Esophagus squamous epithelium (tissue), 5 donors: ENCODE measurements at places on chromosomes 11 and 22.

GRCh38 chr22:29116397-29117123, 43.7 kb downstream of the KREMEN1 start:
- DNase-seq = no peak

DNA sequence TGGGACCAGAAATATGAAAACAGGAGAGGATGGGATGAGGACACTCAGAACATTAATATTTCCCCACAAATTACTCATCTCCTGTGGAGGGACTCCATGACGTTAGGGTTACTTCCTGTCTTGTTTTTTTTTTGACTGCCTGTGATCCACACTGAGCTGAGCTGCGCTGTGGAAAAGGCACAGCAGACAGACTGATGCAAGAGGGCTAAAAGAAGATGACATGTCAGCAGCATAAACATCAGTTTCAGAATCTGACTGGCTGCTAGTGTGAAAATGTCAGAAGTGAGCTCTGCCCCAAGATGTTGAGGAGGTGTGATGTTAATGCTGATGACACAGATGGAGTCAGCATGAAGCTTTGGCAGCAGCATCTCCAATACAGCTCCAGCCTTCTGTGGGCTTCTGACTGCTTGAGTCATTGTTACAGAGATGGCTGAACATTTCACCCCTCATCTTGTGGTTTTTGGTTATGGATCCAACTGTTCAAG, 286.8 kb downstream of the BLID start:
- DNase-seq = no peak

DNA sequence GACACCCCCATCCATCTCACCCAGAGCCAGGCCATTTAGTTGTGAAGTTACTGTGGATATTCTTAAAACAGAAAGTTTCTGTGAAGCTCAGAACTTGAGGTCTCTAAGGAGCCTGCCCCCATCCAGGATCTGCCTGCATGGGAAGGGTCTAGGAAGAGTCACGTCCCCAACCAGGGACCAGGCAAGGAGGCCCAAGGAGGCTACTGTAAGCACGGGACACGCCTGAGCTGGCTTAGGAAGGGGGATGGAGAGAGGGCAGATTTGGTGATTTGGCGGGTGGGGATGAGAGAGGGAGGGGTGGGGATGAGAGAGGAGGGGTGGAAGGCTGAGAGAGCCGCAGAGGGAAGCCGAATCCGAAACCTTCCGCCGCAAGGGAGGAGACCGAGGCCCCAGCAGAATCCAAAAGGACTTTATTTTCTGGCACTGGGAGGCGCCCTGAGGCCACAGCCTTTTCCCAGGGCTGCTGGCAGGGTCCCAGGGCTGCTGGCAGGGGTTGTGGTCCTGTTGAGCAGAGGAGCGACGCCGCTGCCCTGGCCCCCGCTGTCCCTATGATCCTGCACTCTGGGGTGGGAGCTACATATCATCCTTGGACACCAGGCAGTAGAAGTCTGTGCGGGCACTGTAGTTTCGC, 9.4 kb downstream of the SIGIRR start:
- no peak for DNase-seq

DNA sequence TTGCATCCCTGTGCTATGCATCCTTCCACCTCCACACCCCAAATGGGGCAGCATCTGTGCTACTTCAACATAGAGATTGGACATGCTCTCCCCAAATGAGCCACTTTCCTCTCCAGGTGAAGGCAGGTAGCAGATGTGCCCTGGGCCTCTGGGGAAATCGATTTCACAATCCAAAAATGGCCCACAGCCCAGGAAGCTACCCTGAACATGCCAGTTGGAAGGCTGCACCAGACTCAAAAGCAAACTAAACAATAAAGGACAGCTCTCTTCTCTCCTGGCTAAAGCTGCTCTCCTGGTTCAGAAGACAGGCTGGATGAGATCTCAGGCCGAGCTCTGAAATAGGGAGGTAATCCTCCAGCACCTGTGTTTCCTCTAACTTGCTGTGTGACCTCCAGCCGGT, 19.7 kb downstream of the ISX start:
- no peak for DNase-seq

DNA sequence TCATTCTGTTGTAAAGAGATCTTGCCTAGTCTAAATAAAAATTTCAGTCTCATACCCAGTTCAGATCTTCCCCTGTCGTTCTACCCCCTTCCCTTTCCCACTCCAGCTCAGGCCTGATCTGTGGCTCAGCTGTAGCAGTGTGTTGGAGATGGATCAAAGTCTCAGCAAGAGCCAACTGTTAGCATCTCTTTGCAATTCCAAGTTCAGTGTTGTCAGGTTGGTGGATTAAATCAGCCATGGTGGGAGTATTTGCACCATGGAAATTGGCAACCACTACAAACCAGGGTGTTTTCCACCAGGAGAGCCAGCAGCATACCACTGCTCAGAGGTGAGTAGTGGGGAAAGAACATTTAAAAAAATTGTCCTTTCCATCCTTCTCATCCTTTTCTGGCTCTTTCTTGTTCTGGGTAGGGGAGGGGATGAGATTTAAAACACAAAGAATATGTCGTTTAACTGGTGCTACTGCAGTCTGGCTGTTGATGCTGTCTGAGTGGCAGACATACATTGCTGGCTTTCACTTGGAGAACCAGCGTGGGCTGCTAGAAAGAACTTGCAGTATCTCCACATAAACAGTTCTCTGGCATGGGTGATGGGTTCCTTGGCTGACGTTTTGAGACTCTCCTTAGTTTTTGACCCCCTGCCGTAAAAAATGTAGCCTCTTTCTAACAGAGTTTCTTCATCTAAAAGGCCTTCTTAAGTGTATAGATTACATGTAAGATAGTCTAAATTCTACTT, 514.1 kb downstream of the RAB38 start:
- DNase-seq = no peak

GRCh38 chr22:17013396-17014100, 5.5 kb upstream of the GAB4 start:
- no peak for DNase-seq

DNA sequence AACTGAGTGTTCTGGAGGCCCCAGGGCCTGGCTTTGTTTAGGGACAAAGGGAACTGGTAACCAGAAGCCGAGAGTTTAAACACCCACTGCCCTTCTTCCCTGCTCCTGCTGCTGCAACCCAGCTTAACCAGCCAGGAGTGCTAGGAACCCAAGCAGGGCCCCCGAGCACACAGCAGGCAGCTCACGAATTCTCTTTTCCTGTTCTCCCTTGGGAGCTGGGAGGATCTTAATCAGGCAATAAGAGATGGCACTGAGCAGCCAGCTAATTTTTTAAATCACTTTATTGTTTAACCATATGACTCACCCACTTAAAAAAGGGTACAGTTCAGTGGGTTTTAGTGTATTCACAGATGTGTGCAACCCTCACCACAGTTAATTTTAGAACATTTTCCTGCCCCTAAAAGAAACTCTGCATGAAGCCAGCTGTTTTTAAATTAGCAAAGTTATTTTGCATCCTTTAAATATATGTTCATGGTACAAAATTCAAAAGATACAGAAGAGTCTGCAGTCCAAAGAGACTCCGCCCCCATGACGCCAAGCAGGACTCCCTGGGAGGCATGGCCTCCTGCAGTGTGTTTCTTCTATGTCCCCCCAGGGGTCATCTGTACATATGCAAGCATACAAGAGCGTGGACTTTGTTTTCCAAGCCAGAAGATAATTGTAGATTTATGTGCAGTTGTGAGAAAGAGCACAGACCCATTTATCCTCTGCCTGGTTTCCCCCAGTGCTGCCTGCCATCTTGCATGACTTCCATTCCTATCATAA, 18.9 kb upstream of the PPP6R3 start:
- DNase-seq = no peak

DNA sequence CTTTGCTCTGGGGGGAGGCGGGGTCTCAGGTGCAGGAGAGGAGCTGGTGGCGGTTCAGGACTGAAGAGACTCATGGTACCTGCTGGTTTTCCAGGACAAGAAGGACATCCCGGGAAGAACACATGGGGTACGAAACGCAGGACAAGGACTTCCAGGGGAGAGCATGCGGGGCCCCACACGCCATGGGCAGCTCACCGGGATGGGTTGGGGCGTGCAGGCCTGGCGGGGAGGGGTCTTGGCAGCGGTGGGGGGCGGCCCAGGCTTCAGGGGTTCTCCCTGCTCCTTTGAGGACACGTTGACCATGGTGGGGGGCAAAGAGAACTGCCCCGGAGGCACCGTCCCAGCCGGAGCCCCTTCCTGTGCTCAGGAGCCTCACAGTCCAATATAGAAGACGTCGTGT, 673.2 kb downstream of the BRD1 start:
- DNase-seq = no peak

- DNase-seq = no peak
These were observed 45.0 kb downstream of the OR4C6 start for GRCh38 chr11:55707029-55707428.

- no peak for DNase-seq
These were observed 61.0 kb downstream of the BMAL1 start for GRCh38 chr11:13338427-13339069.

DNA sequence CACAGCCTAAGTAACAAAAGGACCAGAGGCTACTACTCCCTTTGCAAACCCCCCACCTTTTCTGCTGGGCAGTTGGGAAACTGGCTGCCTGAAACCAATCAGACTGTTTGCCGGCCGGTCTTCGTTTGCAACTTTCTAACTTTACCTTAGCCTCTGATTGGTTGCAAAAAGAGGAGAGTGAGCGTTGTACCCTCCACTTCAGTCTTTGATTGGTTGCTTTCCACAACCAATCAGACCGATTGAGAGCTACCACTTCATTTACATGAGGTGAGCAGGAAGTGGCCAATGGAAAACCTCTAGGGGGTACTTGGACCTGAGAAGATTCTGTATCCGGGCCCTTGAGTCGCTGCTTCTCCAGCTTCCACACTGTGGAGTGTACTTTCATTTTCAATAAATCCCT, 18.8 kb upstream of the CLNS1A start:
- DNase-seq = no peak

DNA sequence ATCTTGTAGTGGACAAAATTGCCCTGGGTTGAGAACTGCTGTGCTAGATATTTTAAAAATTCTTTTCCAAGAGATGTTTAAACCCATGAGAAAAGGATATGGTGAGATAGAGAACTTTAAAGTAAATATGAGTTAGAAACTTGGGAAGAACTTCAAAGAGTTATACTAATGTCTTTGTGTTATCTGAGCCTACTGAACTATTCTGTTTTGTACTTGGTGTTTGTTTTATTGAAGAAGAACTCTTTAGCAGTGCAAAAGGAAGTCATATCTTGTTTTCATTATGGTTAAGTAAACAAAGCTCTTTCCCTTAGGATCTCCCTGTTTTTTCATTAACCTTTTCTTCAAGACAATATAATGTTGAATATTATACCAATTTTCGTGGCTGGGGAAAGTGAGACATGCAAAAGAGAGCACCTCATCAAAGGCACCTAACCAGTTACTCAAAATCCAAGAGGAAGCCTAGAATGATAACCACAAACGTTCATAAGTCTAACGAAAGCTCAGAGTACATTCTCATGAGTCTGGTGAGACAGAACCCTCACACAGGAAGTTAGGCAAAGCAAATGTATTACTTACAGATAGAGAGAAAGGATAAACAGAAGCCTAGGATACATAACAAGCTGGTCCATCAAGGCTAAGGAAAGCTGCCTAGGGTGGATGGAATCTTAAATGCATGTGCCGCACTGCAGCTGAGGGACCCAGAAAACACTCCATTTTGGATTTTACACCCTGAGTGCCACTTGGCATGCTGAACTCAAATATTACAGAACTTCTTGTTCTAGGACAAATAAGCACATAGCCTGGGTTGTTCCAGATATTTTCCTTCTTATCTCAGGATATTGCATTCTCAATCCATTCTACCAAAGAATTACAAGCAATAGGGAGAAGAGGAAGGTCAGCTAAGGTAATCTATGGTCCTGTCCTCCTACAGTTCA, 112.5 kb upstream of the ANO3 start:
- DNase-seq = no peak

DNA sequence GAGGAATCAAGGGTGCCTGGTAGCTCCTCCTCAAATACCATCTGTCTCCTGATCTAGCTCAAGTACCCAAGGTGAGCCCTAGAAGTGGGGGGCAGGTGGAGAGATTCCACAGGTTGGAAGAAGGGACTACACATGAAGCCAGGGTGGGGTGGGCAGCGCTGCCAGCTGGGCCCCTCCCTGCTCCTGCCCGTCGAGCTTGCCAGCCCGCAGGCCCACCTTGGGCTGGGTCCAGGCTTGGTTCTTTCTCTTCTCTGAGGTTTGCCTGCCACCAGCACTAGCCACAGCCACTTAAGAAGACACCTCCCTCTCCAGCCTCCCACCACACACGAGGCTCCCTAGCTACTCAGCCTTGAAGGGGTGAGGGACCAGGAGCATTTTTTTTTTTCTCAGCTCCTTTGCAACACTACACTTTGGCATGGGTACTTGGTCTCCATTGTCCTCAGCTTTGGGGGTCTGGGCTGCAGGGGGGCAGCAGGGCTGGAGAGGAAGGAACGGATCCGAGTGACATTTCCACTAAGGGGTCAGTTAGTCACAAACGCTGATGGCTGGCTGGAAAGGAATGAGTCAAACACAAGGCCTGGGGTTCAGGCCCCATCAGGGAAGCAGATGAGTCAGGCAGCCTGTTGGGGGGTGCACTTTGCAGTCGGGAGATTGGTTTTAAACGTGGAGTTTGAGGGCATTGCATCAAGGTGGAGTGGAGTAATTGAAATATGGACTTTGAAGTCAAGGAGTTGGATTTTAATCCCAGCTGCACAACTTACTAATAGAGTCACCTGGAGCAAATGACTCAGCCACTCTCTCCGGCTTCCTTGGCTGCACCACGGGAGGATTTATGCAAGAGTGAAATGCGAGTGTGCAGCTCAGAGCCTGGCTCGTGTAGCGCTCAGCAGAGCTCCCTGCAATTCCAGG, 7.4 kb upstream of the NPTXR start:
- DNase-seq = no peak

GRCh38 chr11:61815790-61816735, 740 bp downstream of the FADS1 start:
- DNase-seq = no peak

- no peak for DNase-seq
These were observed 28.0 kb downstream of the SLN start for GRCh38 chr11:107683807-107684206.

DNA sequence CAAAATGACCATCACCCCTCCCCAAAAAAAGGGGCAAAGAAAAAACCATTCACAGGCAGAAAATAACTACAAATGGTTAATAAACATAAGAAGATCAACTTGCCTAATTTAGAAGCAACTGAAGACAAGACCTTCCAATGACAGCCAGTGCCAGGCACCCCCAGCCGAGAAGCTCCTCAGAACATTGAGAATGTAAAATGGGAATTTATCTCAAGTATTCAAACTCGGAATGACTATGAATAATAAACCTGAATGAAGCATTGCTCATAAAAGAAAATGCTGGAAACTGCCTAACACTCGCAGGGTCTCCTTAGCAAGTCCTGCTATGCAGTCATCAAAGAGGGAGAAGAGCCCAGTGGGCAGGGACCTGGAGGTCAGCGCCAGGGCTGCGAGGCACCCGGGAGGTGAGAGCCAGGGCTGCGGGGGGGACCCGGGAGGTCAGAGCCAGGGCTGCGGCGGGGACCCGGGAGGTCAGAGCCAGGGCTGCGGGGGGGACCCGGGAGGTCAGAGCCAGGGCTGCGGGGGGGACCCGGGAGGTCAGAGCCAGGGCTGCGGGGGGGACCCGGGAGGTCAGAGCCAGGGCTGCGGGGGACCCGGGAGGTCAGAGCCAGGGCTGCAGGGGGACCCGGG, 23.2 kb upstream of the MOB2 start:
- no peak for DNase-seq
